Activated CD4-positive, alpha-beta memory T cell treated with anti-CD3 and anti-CD28 coated beads for 36 hours (primary cell): ENCODE measurements at places on chromosomes 7 and 10. TPM values are rescaled to one million over a fixed set of nuclear protein-coding genes. Genes with fewer than 3 reads are reported as not detected.

DNA sequence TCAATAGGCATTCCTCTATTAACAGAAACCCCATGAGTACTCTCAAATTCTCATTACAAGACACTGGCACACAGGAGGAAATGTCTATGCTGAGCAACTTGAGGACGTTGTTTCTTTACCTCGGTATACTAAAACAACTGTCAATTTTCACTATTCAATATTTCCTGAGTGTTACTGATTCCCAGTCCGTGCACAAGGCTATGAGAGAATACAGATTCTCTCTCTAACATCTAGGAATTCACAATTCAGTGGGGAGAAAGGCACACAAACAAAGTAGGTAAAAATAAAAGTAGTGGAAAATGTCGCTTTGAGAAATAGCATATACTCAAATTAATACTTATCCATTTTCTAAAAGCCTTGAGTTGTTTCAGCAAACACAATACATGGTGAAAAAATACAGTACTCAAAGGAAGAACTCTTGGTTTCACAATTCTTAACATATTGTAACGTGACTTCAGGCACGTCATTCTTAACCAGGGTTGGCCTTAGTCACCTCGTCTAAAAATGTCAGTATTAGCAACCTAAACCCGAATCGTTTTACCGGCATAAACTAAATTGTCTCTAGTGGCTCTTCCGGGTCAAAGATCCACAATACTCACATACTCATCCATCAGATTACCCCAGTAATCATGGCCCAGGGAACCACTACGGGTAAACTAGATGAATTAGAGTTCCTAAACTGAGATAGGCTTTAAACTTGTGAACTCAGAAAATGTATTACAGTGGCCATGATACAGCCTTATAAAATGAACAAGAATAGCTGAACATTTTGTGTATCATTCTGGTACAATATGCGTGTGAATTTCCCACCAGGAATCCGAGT is 1.5 kb downstream of the IPMK start:
- no peaks in the 10 kb centered on the region for H3K36me3 ChIP-seq
- peak overlapping the region; percentile 84 for H3K4me3 ChIP-seq
- peak; percentile 48 for DNase-seq
- peak overlapping the region; percentile 87 for H3K27ac ChIP-seq

DNA sequence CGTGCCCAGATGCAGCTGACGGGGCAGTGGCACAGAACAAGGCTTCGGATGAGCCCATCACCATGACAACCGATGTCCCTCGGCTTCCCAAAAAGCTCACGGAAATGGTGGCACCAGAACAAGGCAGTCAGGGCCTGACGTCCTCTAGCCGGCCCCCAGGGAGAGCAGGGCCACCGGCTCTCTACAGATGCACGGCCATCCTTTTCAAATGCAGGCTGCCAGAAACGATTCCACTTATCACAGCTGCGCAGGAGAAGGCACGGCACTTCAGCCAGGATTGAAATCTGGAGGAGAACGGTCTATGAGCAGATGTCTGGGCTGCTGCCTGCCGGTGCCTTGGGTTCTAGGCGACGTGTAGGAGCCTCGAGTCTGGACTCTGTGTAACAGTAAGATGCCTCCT is 223.8 kb downstream of the ZMYND11 start:
- H3K27ac ChIP-seq: no peak overlapping the region
- H3K4me3 ChIP-seq: no peak overlapping the region
- H3K36me3 ChIP-seq: peaks cover 2% of the 10 kb centered on the region
- no peaks in the 10 kb centered on the region for H3K4me1 ChIP-seq
- no peaks in the 10 kb centered on the region for H3K27me3 ChIP-seq
- DNase-seq: no peak

DNA sequence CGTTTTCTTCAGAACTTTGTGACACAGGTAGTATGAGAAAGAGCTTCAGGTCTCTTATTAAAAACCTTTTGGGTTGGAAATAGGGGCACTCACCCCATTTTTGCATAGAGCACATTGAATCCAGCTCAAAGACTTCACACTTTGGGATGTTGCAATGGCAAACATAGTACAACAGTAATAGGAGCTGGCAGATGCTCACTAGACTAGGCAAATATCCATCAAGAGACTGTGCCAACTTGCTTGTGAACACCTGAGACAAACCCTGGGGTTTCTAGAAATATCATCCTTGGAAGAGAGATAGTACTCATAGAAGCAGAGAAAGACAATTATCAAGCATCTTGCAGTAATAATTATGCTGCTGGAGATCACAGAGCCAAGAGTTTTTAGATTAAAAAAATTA is 280.0 kb downstream of the CACNA2D1 start:
- H3K27ac ChIP-seq: no peak overlapping the region
- H3K36me3 ChIP-seq: no peaks in the 10 kb centered on the region
- DNase-seq: no peak
- no peaks in the 10 kb centered on the region for H3K27me3 ChIP-seq
- no peak overlapping the region for H3K4me3 ChIP-seq

DNA sequence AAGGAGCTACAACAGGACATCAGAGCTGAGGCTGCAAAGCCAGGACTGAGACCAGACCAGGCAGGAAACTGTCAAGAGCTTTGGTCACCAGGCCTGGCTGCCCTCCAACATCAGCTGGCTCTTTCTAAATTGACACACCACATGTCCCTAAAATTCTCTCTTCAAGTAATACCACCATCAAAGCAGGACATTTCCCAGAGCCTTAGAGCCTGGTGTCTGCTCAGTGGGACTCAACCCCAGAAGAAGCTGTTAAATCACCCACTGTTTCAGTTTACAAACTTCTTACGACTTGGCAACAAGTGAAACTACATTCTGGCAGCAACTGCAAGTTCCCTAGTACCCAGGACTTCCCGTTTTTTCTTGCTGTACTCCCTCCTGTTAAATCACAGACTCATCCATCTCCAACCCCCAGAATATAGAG is 3.8 kb upstream of the IL6 start:
- H3K4me1 ChIP-seq: peaks cover 22% of the 10 kb centered on the region
- no peaks in the 10 kb centered on the region for H3K36me3 ChIP-seq
- H3K27me3 ChIP-seq: peaks cover 21% of the 10 kb centered on the region
- no peak for DNase-seq

GRCh38 chr7:122046402-122046801 is 97.6 kb downstream of the AASS start:
- no peaks in the 10 kb centered on the region for H3K4me1 ChIP-seq
- DNase-seq: no peak
- H3K27ac ChIP-seq: no peak overlapping the region
- no peaks in the 10 kb centered on the region for H3K27me3 ChIP-seq
- no peak overlapping the region for H3K4me3 ChIP-seq

DNA sequence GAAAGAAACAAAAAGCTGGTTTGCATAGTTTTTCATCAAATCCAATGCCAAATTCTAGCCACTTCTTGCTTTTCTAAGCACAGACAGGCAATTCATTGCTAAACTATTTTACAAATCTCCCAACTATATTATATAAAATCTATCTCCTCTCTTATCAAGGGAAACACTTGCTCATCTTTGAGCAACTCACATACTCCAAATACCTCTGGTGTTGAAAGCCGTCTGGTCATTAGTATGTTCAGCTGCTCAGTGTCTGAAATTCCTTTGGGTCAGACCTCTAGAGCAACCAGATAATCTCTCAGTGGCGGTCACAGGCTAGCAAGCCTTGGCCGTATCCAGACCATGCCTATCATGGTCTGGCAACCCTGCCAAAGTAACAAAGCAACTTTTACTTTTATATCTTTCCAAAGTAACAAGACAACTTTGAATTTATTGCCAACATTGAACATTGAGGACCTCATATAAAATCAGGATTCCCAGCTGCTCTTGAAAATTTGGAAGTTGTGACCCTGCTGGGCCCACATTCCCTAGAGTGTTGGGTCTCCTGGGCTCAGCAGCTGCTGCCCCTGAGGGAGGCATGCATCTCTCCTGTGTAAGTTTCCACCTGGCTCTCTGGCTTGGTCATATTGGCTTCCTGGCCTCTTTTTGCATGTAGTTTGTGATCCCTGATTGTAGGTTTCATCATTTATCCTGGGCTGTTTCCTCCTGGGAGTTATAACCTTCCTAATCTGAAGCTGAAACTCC is 56.8 kb upstream of the LANCL2 start:
- H3K27ac ChIP-seq: peak overlapping the region; percentile 90
- peaks cover 2% of the 10 kb centered on the region for H3K36me3 ChIP-seq
- H3K4me1 ChIP-seq: peaks cover 43% of the 10 kb centered on the region
- peak; percentile 11 for DNase-seq
- H3K27me3 ChIP-seq: peaks cover 30% of the 10 kb centered on the region

GRCh38 chr7:5337047-5337446 is 54.3 kb downstream of the SLC29A4 start:
- no peak overlapping the region for H3K27ac ChIP-seq
- peaks cover 64% of the 10 kb centered on the region for H3K36me3 ChIP-seq
- peaks cover 10% of the 10 kb centered on the region for H3K4me1 ChIP-seq

GRCh38 chr10:127863231-127863825 is 29.4 kb downstream of the CLRN3 start:
- no peak overlapping the region for H3K27ac ChIP-seq
- H3K36me3 ChIP-seq: no peaks in the 10 kb centered on the region
- peaks cover 4% of the 10 kb centered on the region for H3K27me3 ChIP-seq
- DNase-seq: no peak

DNA sequence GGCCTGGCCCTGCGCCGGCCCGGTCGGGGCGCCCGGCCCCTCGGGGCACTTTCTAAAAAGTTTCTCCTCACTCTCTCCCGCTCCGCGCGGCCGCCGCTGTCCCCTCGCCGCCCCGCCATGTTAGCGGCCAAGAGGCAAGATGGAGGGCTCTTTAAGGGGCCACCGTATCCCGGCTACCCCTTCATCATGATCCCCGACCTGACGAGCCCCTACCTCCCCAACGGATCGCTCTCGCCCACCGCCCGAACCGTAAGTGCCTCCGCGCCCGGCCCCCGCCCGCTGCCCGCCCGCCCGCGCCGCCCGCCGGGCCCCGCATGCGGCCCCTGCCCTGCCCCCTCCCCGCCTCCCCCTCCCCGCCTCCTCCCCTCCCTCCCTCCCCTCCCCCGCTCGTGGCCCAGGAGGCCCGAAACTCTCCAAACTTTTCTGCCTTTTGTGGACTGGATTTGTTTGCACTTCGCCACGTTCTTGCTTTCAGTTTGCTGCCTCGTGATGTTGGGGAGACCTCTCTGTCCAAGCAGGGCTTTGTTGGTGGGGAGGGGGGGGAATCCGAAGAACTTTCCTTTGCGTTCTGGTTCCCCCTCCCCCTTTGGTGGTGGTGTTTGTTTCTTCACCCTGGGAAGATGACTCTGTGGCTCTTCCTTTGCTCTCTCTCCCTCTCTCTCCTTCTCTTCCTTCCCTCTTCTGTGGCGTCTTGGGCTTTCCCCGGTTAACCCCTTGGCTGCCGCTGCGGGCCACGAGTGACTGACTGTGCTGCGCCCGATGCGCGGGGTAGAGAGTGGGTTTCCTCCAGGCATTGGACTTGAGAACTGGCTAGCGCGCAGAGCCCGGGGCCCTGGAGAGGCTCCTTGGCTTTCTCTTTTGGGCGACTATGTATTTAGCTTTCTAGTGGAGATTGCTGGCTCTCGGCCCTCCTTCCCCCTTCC is 1.6 kb downstream of the TCF7L2 start:
- peaks cover 23% of the 10 kb centered on the region for H3K4me1 ChIP-seq
- H3K4me3 ChIP-seq: peak overlapping the region; percentile 89
- H3K27ac ChIP-seq: peak overlapping the region; percentile 65
- H3K36me3 ChIP-seq: peaks cover 1% of the 10 kb centered on the region

DNA sequence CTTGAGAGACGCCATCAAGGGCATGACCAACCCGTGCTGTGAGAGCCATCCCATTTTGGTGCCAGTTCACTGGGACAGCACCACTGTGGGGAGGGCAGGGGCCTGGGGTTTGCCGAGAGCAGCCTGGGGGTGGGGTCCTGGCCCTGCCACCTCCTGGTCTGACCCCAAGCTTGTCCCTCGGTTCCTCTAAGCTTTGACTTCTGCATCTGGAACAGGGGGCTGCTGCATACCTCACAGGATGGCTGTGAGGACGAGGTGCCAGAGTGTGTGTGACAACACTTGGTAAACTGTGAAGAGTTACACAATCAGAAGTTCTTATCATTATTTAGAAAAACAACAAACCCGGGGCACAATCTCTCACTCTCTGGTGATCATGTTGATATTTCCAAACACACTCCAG is 89.9 kb downstream of the CRTAC1 start:
- no peak overlapping the region for H3K4me3 ChIP-seq
- H3K36me3 ChIP-seq: no peaks in the 10 kb centered on the region
- no peak overlapping the region for H3K27ac ChIP-seq
- no peaks in the 10 kb centered on the region for H3K4me1 ChIP-seq

DNA sequence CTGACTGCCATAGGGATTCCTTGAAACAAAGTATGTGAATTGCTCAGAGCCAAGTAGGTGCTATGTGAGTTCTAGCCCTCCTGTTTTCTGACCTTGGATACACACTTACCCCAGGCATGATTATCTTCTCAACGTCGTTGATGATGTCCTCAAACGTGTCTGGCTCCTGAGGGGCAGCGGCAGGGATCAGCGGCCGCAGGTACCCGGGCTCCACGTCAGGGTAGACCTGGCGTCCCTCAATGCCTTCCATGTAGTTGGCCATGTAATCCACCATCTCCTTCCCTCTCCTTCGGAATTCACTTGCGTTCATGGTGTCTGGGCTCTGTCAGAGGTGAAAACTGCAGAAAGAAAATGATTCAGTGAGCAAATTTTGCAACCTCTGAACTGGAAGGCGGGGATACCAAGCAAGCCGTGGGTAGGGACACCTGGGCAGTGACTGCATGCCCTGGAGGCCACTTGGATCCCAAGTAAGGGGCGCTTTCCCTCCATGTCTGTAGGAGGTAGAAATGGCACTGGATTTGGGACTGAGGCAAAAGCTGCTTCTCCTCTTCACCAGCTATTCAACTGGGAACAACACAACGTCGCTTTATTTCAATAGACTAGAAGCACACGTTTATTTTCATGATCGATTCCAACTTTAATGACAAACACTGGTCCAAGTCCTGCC is 21.3 kb downstream of the DDC start:
- H3K27ac ChIP-seq: no peak overlapping the region
- H3K4me1 ChIP-seq: peaks cover 5% of the 10 kb centered on the region
- no peak overlapping the region for H3K4me3 ChIP-seq
- no peaks in the 10 kb centered on the region for H3K36me3 ChIP-seq

PPP2R2D gene
- 32.3 TPM for total RNA-seq

TMEM130 gene
- total RNA-seq: not detected

NOC3L gene
- 37.6 TPM for total RNA-seq

AKR1E2 gene
- 4.2 TPM for total RNA-seq

ITIH5 gene
- total RNA-seq: not detected

ZNF503 gene
- 0.56 TPM for total RNA-seq

CALD1 gene
- total RNA-seq: 7.5 TPM

FRMD4A gene
- 1.7 TPM for total RNA-seq
